ENCODE measurements at places on chromosomes 12 and 14.

DNA sequence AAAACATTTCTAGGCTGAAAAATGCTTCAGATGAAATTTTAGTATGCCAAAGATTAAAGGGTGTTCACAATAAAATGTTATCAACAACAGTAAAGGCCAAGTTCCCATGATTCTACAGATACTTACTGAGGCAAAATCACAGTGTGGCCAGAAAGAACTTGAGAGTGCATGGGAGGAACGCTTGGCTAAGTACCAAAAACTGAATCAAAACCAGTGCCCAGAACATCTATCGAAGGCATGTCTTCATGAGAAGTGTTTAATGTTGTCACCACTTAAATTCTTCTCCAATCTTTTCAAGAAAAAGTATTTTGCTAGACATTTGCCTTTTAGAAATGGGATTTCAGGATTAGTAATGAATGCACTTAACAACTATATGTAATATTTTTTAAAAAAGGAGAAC is 41.5 kb downstream of the KIF21A start:
- no peak for DNase-seq

GRCh38 chr12:108948367-108948766 is 68.5 kb downstream of the DAO start:
- DNase-seq, result no peak

DNA sequence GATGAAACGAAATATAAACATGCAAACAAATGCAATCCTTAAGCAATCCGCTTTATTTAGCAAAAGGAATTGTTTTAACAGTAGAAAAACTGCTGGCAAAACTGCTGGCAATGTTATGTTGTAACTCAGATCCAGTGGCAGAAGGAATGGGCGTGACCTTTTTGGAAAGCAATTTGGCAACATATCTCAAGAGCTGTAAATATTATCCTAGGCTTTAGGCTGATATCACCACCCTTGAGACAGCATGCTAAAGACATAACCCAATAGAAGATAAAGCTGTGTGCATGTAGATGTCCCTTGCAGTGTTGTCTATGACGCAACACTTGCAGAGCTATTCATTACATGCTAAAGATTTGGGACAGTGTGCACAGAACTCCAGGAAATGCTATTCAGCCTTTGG is 138.5 kb downstream of the DICER1 start:
- no peak for DNase-seq

DNA sequence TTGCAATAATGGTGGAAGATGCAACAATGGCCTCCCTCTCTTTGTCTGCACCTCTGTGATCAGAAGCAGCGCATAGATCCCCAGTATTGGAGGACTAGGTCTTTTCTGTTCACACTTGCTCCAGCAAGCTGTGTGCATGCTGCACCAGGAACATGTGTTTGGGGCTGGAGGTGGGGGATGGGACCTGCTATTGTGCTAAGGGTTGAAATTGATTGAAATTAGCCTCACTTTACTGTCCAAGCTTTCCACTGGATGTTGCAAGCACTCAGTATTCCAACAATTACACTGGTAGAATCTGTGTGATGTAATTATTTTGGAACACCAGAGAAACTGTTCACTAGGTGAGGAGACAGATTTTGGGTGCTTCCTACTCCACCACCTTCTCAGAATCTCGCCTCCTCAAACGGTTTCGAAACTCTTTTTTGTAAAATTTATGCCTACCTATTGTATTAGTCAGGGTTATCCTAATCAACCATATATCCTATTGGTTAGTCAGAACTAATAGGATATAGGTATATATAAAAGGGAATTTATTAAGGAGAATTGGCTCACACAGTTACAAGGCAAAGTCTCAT is 35.6 kb downstream of the IFT81 start:
- DNase-seq, result no peak

GRCh38 chr14:94342334-94342934 is 19.3 kb upstream of the SERPINA6 start:
- DNase-seq, result peak; percentile 63
